ENCODE measurements at places on chromosomes 7 and 10.

DNA sequence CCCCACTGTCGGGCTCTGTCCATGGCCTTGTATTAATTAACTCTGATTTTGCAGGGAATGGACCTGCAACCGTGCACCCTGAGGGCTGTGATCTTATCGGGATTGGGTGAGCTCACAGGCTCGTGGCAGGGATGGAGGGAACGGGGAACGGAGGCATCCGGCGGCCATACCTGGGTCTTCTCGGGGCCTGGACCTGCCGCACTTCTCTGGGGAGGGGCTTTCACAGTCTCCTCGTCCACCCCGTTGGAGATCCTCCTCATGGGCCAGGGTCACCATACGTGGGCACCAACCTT is 57.5 kb upstream of the SHH start:
- DNase-seq, result no peak

DNA sequence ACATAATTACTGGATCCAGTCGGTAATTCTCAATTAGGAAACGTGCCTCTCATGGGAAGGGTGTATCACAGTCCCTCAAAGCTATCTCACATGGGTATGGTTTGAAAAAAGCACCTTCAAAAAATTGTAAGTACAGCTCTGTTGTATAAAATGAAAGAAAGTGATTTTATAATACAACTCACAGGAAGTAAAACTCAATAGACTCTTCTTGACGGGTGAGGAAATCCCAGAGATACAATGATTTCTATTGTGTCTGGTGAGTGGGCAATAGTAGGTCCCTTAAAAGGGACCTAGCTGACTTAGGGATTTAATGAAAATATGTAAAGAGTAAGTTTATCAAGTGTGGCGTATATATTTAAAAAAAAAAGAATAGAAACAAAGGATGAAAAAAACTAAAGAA is 27.0 kb downstream of the TASOR2 start:
- no peak for DNase-seq

DNA sequence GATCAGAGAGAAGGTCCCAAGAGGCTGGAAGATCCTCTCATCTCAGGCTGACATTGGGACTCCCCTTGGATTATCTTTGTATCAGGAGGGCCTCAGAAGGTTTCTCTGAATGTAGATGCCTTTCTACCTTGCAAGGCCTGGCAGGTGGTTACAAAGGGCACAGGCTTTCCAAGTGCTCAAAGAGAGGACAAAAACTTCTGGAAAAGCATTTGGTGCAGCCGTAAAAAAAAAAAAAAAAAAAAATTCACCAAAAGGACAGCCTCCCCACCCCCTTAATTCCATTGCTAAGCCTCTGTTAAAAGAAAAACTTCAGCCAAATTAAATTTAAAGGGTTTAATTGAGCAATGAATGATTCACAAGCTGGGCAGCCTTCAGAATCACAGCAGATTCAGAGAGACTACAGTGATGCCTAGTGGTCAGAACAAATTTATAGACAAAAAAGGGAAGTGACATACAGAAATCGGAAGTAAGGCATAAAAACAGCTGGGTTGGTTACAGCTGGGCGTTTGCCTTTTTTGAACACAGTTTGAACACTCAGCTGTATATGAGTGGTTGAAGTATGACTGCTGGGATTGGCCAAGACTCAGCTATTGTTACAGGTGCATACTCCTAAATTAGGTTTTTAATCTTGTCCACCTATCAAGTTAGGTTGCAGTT is 42.5 kb upstream of the LRGUK start:
- DNase-seq, result no peak

DNA sequence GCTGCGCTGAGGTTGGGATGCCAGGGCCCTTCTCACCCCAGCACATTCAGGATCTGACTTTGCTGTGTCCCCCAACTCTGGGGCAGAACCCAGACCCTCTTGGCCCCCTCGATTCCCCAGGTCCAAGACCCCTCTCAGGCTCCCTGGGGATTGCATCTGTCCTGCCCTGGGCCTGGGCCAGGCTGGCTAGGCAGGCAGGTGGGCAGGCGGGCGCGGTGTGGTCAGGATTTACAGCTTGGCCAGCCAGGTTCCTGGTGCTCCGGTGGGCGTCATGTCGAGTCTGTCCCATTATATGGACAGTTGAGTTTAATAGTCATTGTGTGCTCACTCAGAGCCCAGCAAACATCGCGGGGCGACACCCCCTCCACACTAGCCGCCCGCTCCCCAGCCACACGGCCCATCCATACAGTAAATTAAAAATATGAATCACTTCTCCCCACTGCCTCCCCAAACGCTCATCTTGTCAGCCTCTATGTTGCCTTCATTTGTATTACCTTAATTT is 23.5 kb downstream of the POLL start:
- no peak for DNase-seq

DNA sequence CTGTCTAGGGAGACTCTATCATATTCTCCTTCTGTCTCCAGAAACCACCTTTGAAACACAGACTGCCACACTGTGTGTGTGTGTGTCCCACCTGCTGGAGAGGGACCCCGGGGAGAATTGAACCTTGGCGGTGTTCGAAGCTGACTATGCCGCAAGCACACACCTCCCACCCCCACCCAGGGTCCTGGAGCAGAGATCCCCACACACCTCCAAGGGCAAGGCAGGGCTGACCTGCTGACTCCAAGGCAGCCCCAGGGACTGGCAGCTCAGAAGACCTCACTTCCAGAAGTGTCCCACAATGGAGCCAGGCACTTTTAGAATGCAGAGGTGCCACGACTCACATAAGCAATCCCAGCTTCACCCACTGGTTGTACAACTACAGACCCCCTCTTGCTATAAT is 13.1 kb downstream of the DRGX start:
- no peak for DNase-seq

DNA sequence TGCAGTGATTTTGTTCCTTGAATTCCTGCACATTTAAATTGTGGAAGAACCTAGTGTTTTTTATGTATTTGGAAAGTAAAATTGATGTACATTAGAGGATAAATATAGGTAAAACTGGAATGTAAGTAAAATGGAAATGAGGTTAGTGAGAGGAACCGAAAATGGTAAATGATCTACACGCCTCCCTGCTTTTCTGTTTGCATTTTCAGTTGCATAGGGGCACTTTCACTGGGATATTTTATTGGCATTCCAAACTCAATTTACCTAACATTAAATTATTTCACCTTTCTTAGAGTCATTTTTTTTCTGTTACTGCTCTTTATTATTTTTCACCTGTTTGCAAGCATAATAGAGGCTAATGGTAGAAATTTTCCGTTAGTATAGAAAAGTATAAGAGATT is 8.0 kb downstream of the CDK13 start:
- DNase-seq, result no peak

DNA sequence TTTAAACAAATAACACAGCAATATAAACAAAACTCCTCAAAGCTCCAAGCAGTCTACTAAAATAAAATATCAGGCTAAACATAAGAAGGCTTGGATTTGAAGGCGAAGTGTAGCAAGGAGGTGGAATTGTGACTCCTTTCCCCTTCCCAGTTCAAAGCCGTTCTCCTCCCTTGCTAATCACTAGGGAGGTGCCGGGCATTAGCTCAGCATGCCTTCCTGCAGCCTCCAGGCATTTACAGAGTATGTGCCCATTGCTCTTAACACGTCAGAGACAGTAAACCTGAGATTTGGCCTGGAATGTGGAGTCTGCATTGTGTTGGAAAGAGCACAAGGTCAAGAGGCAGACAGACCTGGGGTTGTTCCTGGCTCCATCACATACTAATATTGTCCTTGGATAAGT is 15.6 kb downstream of the CNNM1 start:
- DNase-seq, result no peak

- peak; percentile 64 for DNase-seq
Observed at GRCh38 chr10:91298224-91298871, 77.9 kb downstream of the PCGF5 start.

DNA sequence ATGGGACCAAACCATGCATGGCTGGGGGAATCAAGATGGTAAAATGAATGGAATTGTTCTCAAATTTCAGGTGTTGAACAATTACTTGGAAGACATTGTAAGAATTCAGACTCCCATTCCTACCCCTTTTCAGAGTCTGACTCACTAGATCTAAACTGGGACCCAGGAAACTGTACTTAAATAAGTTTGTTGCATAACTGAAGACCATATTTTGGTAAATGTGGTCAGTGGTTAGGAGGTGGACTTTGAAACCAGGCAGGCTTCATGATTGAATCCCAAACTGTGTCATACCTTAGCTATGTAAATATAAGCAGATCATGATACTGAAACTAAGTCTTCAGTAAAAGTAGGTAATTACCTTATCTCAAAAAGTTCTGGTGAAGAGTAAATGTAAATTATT is 41.7 kb downstream of the ZWINT start:
- no peak for DNase-seq

GRCh38 chr10:6048281-6049030 is 13.7 kb downstream of the IL2RA start:
- DNase-seq, result no peak

GRCh38 chr10:44312401-44312800 is 72.5 kb downstream of the CXCL12 start:
- DNase-seq, result no peak

GRCh38 chr7:107505997-107506673 is 36.3 kb downstream of the GPR22 start:
- no peak for DNase-seq

Data from activated T-helper 1 cell treated with anti-CD3 and anti-CD28 coated beads, Interleukin-2, amount 50 U/mL, for 16 hours (primary cell).